Suppressor macrophage treated with lipopolysaccharide for 4 hours (primary cell): ENCODE measurements at places on chromosomes 6 and 20.

GRCh38 chr6:163797296-163797845 is 382.9 kb downstream of the QKI start:
- DNase-seq: no peak

GRCh38 chr6:147200711-147201110 is 3.5 kb upstream of the STXBP5 start:
- no peak for DNase-seq

DNA sequence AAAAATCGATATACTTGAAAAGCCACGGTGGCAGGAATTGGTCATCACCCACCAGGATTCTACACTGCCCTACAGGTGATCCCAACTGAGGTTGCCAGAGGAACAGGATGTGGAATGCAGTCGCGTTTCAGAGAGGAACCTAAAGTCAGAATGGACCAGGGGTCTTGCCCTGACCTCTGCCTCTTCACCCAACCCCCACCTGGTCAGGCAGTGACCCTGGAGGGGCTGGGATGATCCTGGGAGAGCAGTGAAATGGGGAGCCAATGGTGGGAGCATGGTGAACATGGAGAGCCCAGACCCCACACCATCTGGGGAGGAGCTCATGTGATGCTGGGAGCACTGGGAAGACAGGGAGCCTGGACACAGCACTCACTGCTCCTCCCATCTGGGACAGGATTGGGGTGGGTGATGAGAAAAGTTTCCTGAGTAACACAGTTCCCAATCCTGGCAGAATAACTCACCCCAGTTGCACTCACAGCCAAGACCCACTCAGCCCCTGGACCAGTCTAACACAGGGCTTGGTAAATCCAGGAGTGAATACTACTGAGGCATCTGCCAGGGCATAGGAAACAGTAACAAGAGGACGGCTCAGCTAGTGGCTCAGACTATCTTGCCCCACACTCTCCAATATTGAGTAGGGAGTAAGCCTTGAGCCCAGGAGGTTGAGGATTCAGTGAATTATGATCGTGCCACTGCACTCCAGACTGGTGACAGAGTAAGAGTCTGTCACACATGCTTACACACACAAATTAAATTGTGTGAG is 1.7 kb upstream of the ULBP2 start:
- no peak for DNase-seq

GRCh38 chr6:125932451-125932795 is 24.1 kb upstream of the HINT3 start:
- no peak for DNase-seq

DNA sequence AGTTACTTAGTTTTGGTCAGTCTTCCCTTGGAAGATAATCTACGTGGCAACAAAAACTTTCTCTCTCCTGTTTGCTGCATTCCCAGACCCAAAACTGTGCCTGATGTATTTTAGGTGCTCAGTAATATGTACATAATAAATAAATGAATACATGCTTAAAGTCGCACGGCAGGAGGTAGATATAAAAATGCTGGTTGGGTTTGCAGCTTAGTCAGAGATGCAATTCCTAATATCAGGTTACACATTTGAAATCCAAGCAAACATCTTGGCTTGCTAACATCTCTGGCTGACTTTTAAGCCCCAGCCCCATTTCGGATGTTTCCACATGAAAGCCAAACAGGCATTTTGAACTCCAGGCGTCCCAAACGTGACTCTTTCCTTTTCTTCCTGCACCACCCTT is 91.0 kb downstream of the KCNQ5 start:
- DNase-seq: no peak

DNA sequence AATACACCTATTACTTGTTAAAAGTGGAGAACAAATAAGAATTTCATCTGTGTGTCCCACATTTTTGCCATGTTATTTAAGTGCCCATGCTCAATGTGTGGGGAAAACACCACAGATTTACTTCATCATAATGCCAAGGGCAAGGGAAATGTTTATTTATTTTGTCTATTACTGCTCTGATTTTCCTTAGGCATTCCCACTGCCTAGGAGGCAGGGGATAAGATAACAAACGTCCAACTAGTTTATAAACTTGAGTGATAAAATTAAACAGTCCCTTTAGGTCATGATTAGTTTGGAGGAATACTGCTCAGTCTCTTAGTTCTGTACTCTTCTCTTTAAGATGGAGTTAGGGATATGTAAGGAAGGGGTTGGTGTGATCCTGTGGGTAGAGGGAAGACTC is 598.4 kb upstream of the MARCKS start:
- no peak for DNase-seq

DNA sequence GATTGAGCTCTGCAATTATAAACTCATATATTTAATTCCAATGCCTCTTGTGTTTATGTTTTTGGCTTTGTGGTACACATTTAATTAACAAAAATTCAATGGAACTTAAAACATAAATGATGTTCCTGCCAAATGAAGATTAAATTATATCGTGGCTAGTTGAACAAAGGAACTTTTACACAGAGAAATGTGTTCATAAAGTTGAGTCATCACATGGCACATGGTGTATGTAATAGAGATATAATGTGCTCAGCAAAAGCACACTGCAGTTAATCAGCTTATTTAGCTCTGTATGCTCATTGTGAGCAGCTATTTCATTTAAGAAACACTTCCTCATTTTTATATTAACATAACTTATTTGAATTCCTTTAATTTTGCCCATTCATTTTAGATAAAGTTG is 1295.6 kb upstream of the CITED2 start:
- DNase-seq: no peak

DNA sequence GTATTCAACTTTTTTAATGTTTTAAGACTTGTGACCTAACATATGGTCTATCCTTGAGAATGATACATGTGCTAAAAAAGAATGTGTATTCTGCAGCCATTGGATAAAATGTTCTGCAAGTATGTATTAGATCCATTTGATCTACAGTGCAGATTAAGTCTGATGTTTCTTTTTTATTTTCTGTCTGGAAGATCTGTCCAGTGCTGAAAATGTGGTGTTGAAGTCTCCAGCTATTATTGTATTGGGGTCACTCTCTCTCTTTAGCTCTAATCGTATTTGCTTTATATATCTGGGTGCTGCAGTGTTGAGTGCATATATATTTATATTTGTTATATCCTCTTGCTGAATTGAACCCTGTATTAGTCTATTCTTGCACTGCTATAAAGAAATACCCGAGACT is 44.2 kb upstream of the TRIM39 start:
- no peak for DNase-seq

DNA sequence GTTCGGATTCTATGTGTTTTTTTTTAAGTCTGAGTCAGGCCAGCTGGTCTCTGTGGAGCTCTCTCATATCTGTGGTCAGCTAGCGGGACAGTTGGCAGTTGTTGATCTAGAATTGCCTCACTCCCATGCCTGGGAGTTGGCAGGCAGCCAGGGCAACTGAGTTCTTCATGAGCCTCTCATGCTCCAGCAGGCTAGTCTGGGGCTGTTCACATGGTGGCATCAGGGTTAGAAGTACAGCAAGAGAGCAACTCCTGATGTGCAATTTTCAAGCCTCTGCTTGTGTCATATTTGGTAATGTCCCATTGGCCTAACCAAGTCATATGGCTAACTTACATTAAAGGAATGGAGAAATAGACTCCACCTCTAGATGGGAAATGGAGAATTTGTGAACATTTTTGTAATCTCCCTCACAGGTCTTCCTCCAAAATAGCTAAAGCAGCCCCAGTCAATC is 6.7 kb upstream of the IFT52 start:
- peak; percentile 25 for DNase-seq

DNA sequence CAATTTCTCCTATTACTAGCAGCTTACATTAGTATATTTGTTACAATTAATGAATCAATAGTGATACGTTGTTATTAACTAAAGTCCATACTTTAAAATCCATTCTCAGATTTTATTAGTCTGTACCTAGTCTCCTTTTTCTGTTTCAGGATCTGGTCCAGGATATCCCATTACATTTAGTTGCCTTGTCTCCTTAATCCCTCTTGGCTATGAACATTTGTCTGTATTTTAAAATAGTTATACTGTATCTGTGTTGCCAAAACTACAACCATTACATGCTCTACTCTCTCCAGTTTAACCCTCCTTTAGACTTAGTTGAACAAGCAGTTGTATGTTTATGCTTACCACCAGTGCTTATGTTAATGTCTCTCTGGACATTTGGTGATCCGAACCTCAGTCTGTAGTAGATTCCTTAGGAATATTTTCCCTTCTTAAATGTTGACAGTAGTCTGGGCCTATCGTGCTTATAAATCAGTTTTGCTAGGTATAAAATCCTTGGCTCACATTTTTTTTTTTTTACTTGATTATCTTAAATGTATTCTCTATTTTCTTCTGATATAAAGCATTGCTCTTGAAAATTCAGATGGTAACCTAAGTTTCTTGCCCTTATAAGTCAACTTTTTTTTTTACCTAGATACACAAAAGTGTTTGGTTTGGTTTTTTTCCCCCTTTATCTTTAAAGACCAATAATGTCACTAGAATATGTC is 12.2 kb downstream of the ALDH5A1 start:
- DNase-seq: no peak

DNA sequence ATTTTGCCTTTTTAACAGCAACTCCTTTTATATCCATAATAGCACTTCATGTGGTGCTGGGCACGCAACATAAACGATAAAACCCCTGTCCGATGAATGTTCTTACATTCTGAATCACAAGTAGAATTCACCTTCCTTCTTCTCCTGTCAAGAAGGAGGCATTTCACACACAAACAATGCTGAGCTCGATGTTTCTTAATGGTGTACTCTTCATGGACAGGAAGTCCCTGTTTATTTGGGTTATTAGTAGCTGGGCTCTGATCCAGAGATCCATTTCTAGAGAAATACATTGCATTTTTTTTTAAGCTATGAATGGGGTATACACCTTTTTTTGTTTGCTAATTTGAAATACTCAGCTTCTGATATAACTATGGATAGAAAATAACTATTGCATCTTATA is 82.4 kb downstream of the PPP1R3G start:
- no peak for DNase-seq

DNA sequence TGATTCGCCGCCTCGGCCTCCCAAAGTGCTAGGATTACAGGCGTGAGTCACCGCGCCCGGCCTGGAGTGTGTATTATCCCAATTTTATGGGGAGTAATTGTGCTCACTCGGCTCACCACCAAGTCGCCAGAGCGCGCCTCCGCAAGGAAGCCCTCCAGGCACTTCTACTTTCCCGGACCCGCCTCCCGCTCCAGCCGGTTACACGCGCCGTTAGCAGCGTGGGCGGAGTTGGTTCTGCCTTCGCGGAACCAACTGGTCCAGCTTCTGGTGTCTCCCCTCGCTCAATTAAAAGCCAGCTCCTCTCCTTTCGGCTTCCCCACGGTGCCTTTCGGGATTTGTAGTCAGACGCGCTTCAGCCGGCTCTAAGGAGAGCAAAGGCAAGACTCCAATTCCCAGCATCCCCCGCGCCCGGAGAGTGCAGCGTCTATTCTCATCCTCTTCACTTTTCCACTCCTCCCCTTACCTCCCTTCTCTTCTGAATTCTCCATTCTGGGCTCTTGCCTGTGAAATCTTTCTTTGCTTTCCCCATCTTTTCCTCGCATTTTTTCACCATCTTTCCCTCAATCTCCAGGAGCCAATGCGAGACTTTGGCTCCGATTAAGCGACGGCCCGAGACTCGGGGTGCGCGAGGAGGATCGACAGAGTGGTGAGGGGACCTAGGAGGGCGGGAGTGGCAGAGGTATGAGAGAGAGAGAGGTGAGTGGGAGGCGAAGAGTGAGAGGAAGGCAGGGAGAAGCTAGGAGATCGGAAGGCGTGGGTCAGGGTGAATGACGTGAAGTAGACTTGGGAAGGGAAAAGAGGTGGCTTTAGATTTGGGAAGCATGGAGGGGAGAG is at the start of gene GTF2H4:
Gene GTF2H4 (plus strand): TSS at position 450 of the 834 bp plus-strand sequence.
- DNase-seq: peak; percentile 99

GRCh38 chr6:90374201-90374600 is 77.6 kb upstream of the BACH2 start:
- no peak for DNase-seq

- DNase-seq: no peak
Observed at GRCh38 chr6:124057461-124057860, 253.8 kb downstream of the NKAIN2 start.

- DNase-seq: no peak
Observed at GRCh38 chr6:56714982-56715456, 72.3 kb upstream of the DST start.

- peak; percentile 49 for DNase-seq
Observed at GRCh38 chr20:62977613-62978560, 25.4 kb downstream of the SLC17A9 start.

DNA sequence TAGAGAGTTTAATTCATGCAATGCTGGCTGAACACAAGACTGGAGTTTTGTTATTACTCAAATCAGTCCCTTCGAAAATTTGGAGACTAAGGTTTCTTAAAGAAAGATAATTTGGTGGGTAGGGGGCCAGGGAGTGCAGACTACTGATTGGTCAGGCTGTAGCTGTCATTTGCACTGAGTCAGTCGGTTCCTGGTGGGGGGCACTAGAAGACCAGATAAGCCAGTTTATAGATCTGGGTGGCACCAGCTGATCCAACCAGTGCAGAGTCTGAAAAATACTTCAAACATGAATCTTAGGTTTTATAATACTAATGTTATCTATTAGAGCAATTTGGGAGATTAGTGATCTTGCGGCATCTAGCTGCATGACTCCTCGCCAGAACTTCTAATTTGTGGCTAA is 530.7 kb downstream of the NKAIN2 start:
- DNase-seq: no peak

- DNase-seq: no peak
Observed at GRCh38 chr20:10388597-10388996, 45.4 kb downstream of the MKKS start.

GRCh38 chr6:113893866-113894265 is 36.7 kb downstream of the MARCKS start:
- DNase-seq: peak; percentile 50

DNA sequence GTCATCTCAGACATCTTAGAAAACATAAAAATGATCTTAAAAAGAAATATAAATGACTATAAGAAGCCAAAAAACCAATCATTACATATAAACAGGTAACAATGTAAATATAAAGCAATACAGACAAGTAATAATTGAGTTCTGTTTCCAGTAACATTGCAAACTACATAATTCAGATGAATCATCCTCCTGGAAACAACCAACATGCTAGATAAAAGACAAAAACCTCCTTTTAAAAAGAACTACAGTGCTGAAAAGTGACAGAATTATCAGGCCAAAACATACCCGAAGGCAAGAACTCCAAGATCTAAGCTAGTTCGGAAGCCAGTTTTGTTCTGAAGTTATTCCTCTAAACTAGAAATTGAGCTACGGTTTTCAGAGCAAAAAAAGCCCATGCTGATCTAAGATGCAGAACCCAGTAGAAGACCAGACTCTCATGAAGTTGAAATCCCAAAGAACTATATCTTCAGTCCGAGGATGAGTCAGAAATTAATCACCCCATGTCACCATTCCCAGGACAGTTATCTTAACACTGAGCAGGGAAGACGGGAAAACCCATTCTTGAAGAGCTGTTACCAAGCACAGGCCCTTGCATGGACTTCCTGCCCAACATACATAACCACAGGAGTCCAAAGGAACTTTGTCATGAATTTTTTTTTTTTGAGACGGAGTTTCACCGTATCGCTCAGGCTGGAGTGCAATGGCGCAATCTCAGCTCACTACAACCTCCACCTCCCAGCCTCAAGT is 9.8 kb downstream of the PGM3 start:
- no peak for DNase-seq
